ENCODE measurements at places on chromosomes 1 and 21.

GRCh38 chr1:205766570-205766969 is 8.7 kb downstream of the RAB29 start:
- no peak for DNase-seq

GRCh38 chr1:184161071-184161698 is 109.7 kb downstream of the TSEN15 start:
- no peak for DNase-seq

- DNase-seq = peak; percentile 23
Measured at GRCh38 chr1:200153277-200154055, 126.0 kb downstream of the NR5A2 start.

GRCh38 chr1:220966881-220967611 is 87.8 kb downstream of the HLX start:
- DNase-seq = no peak

DNA sequence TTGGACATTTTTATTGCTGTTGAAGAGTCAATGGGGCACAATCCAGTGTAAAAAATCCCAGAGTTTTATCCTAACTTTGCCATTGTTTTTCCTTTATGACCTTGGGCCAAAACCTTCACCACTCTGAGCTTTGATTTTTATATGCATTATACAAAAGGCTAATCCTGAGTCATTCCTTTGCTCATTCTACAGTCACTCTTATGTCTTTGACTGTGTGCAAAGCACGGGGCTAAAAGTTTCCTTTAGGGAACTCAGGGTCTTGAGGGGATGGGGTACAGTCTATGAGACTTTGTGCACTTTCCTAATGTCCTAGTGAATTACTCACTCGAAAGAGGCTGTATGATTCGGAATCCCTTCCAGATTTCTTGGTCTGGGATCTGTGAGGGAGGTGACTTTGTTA is 543.2 kb upstream of the CAMK1G start:
- no peak for DNase-seq

DNA sequence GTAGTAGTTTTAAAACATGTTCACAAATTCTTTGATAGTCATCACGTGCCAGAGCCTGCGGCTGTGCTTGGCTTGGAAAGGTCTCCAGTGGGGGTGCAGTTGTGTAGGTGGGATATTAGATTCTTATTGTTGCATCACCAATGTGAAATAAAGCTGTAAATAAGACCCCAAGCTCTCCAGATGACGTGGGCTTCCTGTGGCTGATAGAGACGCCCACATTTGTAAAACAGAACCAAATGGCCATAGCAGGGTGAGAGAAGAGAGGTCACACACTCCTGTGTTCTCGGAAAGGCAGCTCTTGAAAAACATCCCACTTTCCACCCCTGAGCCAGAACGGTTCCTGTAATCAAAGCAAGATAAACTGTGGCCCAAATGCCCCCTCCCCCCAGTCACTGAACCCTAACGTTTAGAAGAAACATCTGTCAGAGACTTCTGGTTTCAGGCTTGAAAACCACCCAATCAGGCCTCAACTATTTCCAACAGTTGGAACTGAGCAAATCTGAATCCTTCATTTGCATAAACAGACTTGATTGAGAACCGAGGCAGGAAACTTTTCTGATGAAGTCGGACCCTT is 6.6 kb upstream of the NTPCR start:
- no peak for DNase-seq

DNA sequence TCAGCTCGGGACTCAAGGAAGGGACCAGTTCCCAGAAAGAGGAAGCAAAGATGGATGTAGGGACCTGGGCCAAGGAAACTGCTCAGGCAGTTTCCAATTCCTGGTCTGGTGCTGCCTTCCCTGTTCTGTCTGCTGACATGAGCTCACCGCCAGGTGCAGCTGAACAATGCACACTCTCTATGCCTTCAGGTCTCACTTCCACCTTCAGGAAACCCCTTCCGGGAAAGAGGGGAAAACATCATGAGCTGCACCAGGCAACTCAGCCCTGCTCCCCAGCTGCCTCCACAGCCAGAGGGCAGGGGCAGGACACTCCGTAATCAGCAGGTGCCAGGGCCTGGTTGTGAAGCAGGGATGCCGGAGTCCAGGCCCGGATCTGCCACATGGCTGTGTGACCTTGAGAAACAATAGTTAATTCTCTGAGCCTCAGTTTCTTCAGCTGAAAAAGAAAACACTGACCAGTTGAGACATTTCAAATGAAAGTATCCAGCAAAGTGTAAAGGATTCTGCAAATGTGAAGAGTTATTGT is 27.8 kb downstream of the SMIM12 start:
- no peak for DNase-seq

DNA sequence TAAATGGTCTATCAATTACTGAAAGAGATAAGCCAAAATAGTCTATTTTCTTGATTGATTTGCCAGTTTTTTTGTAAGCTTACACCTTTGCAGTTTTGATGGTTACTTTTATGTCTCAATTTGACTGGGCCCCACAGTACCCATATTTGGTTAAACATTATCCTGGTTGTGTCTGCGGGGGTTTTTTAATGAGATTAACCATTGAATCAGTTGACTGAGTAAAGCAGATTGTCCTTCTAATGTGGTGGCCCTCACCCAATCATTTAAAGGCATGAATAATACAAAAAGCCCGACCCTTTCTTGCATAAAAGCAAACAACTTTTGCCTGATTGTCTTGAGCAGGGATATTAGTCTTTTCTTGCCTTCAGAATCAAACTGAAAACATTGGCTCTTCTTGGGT is 650.0 kb upstream of the RGS18 start:
- no peak for DNase-seq

DNA sequence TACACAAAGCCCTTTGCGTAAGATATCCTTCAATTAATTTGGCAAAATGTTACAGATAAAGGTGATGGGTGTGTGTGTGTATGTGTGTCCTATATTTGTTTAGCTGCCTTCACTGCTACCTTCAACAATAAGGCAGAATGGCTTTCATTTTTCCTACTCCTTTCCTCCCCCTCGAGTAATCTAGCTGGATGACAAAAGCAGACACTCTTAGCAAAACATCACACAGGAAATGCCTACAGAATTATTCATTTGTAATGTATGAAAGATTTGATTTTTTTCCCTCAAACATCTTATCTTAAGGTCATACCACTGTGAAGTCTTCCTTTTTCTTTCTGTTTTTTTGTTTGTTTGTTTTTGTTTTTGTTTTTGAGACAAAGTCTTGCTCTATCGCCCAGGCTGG is 10.6 kb downstream of the PTPN22 start:
- DNase-seq = no peak

DNA sequence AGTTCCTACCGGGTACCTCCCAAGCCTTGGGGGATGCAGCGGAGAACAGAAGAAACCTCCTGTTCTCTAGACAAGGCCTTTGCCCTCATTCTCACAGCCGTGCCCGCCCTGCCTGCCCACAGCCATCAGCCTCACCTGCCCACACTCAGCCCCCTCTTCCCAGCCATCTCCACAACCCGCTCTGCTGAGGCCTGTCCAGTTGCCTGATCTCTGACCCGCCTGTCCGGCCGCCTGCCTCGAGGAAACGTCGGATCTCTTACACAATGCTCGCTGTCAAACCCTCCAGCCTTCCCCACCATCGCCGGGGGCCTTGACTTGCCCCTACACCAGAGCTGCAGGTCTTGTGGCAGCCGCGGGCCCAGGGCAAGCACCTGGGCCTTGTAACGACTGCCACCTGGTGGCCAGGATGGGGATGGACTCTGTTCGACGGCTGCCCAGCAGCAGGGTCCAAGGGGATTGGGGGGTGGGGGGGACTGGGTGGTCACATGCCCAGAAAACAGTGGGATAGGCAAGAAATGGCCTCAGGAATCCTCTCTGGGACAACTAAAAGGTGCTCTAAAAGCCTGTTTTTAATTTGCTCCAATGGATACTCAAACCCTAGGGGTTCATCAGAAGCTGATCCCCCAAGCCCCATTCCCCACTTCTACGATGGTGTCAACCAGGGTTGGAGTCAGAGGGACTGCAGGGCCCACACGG is 31.0 kb downstream of the SLC45A1 start:
- DNase-seq = peak; percentile 51

- no peak for DNase-seq
Measured at GRCh38 chr21:36021251-36021837, 39.0 kb downstream of the SETD4 start.

- no peak for DNase-seq
Measured at GRCh38 chr1:160438317-160438918, 38.1 kb downstream of the VANGL2 start.

GRCh38 chr1:197838836-197839235 is 63.6 kb upstream of the DENND1B start:
- no peak for DNase-seq

GRCh38 chr1:236913371-236914037 is 90.7 kb downstream of the MT1HL1 start:
- DNase-seq = no peak

DNA sequence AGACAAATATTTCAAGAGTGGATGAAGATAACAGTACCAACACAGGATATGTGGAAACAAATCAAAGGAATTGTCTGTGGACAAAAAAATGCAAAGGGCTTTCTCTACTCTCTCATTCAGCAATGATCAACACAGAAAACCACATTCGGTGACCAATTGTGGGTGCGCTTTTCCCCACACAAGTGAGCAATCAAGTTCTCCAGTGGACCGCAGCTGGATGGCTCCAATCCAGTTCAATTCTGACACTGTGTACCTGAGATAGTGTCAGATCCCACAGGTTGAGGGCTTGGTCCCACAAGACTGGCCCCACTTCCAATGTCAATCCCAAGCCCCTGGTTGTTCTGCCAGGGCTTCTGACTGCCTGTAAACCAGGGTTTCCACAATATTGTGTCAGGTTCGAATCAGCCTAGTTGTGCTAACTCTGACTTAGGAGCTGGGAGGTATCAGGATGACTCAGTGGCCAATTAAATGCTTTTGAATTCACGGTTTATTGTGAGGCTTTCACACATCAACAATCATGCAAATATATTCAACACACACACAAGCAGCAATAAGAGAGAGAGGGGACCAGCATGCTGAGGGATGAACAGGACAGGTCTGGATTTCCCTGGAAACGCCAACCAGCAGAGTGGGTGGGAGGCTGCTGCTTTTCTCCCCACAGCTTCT is 87.0 kb upstream of the BTG3 start:
- DNase-seq = no peak

- DNase-seq = peak; percentile 25
Measured at GRCh38 chr1:91555821-91556531, 55.3 kb downstream of the CDC7 start.

DNA sequence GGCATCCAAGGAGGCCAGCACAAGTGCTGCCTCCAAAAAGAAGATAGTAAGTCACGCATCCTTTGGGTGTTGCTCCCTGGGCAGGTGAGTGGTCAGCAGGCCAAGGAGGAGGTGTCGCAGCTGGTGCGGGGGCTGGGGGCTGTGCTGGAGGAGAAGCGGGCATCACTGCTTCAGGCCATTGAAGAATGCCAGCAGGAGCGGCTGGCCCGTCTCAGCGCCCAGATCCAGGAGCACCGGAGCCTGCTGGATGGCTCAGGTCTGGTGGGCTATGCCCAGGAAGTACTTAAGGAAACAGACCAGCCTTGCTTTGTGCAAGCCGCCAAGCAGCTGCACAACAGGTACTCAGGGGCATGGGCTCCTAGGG is 4.3 kb downstream of the TRIM46 start:
- no peak for DNase-seq

GRCh38 chr1:29370067-29370466 is 133.7 kb downstream of the PTPRU start:
- DNase-seq = no peak

- DNase-seq = no peak
Measured at GRCh38 chr1:160578525-160579191, 638 bp downstream of the CD84 start.

DNA sequence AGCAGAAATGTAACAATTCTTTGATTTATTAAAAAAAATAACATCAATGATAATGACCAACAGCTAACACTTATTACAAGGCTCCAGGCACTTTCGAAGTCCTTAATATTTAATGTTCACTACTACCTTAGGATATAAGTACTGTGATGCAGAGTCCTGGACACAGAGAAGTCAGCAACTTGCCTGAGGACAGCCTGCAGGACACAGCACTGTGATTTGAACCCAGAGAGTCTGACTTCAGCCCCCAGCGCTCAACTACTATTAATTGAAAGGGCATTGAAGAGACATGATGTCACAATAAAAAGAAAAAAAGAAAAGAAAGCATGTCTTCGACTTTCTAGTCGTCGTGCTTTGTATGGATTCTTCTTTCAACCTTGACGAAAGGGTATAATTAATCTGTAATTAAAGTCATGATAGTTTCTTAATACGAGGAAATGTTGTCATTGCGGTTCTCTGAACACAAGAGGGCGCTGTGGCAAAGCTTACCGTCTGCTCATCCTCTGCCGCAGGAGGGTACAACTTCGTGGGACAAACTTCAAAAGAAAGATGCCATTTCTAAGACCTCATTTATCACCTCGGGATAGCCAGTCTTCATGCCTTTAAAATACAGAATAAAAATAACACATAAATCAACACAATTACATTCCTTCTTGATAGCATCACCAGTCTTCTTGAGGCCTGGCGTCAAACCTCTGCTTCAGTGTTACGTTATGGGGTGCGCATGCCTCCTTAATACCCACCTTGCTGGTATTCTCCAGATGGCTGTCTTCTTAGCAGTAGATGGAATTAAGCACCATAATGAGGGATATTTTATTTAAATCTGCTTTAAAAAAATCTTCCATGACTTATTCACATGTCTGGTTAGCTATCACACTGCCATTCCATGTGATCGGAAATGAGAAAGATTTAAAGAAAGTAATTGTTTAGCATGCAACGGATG is 240.1 kb downstream of the DISC1 start:
- peak; percentile 44 for DNase-seq

GRCh38 chr21:8994640-8995511 is 1526.5 kb upstream of the TPTE start:
- DNase-seq = no peak

GRCh38 chr1:212453156-212453857 is 20.6 kb downstream of the NENF start:
- DNase-seq = no peak

DNA sequence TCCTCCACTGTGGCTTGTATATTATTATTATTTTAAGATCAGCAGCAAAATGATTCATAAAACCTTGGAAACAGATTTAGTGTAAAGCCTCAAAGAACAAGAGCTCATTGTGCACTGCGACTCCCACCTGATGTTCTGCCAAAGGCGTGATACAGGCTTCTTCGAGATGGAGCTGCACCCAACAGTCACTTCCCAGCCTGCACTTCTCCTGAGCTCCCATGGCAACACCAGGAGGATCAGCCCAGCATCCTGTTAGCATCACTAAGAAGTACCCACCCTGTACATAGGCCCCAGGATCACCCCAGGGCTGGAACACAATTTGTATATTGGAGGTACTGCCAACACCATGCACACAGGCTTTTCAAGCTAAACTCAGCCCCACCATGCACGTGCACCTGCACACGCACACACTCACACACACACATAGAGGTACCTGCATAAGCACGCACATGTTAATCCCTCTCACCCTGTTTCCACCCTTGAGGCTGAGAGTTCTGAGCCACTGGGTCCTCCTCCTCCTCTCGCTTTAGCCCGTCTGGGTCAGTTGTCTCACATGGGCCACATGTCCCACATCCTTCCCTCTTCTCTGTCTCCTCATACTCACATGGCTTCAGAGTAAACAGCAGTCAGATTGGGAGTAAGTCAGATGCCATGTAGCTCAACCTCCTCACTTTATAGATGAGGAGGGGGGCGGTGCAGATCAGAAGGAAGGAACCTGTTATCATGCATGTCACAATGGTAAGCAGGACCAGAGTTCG is 281.9 kb upstream of the POU3F1 start:
- no peak for DNase-seq

GRCh38 chr1:91281782-91282181 is 122.9 kb downstream of the HFM1 start:
- DNase-seq = no peak

GRCh38 chr1:26786437-26787380 is 1.0 kb upstream of the PIGV start:
- DNase-seq = no peak
